Thymus (tissue), 14 donors: ENCODE measurements at places on chromosomes 5 and 9.

DNA sequence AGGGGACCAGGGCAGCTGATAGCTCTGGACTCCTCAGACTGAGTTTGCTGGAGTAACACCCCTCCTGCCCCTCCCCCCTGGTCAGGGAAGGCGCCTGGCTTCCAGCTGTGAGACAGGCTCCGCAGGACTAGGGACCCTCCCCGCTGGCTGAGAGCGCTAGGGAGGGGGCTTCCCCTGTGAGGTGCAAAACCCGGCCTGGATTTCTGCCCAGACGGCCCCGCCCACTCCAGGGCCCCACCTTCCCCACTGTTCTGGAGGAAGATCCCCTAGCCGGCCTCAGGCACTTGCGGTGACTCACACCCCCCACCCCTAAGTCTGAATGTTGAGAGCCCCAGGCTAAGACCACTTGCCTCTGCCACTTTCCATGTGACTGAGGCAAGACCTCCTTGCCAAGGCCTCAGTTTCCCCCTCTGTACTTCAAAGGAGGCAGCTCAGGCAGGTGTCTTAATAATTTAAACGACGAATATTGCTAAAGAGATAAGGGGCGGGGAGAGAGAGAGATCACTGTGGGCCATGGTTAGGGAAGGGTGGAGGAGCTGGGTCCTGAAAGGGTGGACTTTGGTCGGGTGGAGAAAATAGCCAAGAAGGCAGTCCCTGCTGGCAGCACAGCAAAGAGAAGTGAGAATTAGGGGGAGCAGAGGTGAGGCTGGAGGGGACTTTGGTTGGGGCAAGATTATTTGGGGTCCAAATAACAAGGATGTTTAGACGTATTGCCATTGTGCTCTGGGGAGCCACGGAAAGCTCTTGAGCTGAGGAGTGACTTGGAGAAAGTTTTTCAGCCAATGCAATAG is 1.0 kb upstream of the DAB2IP start:
- peak; percentile 55 for DNase-seq

DNA sequence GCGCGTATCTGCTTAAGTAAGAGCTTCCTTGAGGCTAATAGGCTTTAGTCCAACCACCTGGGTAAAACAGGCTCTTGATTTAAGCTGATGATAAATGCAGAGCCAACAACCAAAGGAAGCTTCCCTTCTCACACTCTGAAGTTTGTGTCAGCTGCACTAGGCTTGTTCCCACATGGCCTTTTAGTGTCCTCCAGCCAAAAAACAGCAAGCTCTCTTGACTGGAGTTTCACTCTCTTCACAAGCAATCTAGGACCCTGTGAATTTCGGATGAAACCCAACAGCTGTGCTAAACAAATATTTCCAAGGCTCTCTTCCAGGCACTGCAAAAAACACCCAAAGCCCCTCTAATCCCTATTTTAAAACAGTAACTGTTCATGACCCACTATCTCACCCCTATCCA is 63.9 kb downstream of the SAXO1 start:
- DNase-seq: peak; percentile 39

DNA sequence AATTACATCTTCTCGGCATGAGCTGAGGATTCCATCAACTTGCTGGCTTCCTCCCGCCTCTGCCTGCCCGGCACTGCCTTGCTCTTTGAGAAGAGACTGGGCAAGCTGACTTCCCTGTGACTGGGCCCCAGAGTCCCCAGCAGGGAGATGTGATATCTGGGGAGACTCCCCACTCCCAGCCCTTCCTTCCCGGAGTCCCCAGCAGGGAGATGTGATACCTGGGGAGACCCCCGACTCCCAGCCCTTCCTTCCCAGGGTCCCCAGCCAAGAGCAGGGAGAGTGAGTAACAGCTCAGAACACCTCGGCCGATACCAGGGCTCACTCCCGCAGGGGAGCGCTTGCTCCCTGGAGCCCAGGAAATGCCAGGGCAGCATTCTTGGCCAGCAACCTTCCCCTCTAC is 90.1 kb upstream of the NEURL1B start:
- DNase-seq: no peak

DNA sequence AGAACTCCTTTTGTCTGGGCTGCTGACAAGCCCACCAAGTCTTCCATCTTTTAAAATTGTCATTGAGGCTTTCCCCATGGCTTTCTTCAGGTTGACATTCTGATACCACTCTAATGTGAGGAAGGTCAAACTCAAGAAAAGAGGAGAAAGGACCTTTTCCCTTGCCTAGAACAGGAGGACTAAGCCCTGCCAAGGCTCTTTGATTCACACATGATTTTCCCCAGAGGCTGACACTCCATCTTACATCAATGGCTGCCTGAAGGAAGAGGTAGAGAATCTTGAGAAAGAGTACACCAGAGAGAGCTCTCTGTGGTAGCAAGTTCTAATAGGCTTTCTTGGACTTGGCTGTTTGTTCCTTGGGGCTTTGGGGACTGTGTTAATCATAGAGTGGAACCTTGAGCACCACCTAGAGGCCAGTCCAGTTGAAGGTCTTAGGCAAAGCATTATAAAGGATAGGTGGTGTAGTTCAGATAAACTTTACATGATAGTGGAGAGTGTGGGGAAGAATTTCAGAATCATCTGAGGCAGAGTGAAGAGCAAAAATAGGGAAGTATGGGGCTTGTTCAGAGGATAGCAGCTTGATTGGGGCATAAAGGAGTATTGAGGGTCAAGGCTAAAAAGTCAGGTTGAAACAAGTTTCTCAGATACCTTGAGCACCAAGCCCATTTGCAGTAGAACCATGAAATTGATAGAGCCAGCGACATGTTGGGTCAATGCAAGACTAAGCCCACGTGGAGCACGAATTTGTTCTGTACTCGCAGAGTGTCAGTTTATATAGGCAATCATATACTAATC is 36.7 kb downstream of the NDFIP1 start:
- DNase-seq: peak; percentile 33

- DNase-seq: no peak
Measured at GRCh38 chr5:54700986-54701578, 183.5 kb downstream of the SNX18 start.

GRCh38 chr9:125564631-125565030 is 142.4 kb downstream of the MAPKAP1 start:
- no peak for DNase-seq

DNA sequence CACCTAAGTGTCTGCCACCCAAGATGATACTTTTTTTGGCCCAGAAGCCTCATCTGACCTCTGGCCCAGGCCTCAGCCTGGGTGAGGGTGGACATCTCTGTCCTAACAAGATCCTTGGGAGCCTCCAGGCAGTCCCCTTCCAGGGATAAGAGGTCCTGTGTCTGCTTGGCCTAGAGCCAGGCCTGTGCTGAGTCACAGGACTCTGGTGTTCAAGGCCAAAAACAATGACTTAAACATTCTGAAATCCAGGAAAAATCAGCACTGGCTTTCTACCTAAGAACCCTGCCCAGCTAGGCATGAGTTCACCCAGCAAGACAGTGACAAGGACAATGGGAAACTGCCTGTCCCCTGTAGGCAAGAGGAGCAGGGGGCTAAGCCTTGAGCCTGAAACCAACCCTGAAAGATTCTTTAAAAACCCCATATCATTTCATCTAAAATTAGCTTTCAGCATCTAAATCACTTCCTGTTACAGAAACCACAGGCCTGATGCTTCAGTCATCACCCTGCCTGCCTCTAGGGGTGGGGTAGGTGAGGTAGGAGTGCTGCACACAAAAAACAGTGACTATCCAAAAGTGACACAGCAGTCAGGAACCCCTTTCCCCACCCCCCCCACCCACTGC is 29.9 kb downstream of the CSF2 start:
- DNase-seq: no peak

DNA sequence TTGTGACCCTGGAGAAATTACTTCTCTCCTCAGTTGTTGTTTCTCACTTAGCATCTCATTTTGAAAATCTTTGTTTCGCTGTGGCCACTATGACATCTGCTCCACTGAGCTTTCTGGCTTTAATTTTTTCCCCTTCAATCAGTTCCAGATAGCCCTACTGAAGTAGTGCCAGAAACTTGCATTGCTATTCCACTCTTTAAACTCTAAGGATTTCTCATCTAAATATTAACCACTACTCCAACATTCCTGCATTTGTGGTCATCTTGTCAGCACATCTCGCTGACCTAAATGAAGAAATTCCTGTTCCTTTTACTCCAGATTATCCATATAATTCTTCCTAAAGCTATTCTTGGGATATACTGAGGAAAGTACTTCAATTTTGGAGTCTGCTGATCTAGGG is 15.3 kb upstream of the NOL6 start:
- no peak for DNase-seq

DNA sequence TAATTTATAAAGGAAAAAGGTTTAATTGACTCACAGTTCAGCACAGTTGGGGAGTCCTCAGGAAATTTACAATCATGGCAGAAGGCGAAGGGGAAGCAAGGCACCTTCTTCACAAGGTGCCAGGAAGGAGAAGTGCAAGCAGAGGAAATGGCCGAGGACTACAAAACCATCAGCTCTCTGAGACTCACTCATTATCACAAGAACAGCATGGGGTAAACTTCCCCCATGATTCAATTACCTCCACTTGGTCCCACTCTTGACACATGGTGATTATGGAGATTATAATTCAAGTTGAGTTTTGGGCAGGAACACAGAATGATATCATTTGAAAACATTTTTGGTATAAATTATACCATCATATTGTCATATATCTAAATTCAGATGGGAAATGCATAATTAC is 934.7 kb downstream of the CDH12 start:
- DNase-seq: no peak

- DNase-seq: no peak
Measured at GRCh38 chr5:74540622-74541021, 99.9 kb downstream of the ENC1 start.

- no peak for DNase-seq
Measured at GRCh38 chr5:173823721-173824567, 64.2 kb upstream of the CPEB4 start.

DNA sequence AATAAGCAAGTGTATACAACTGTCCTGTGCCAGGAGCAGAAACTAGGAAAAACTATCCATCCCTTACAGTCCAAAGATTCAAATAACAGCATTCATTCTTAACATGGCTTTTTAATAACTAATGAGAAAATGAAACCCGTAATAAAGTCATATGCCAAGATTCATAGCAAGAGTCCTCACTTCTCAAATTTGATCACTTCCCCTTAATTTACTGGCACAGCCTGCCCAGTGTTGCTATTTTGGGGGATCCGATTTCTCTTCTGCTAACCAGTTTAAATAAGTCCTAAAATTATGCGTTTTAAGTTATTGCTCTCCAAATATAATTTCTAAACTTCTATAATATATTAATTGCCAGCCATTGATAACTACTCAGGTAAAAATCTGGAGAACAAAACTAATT is 177.0 kb upstream of the PTGER4 start:
- no peak for DNase-seq

GRCh38 chr9:116855881-116856662 is 169.0 kb downstream of the TRIM32 start:
- no peak for DNase-seq

GRCh38 chr5:176317534-176318374 is 43.8 kb downstream of the KIAA1191 start:
- DNase-seq: no peak

GRCh38 chr5:174293481-174293880 is 248.0 kb downstream of the NSG2 start:
- DNase-seq: no peak

- no peak for DNase-seq
Measured at GRCh38 chr5:34574936-34575467, 81.1 kb upstream of the RAI14 start.

DNA sequence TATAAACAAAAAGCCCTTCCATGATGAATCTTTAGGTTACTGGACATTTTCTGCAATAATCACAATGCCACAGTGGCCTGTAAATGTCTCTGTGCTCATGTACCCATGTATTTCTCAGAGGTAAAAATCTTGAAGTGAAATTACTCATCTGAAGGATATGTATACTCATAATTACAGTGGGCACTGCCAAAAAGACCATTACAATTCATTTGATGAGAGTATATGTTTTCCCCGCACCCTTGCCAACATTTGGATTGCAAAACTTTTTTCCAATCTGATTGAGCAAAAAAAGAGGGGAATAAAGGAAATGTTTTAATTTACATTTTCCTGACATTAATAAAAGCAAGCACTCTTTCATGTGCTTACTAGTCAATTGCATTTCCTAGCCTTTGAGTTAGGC is 110.5 kb downstream of the EPB41L4A start:
- DNase-seq: no peak

GRCh38 chr5:72147569-72147968 is 40.3 kb downstream of the MAP1B start:
- DNase-seq: no peak

DNA sequence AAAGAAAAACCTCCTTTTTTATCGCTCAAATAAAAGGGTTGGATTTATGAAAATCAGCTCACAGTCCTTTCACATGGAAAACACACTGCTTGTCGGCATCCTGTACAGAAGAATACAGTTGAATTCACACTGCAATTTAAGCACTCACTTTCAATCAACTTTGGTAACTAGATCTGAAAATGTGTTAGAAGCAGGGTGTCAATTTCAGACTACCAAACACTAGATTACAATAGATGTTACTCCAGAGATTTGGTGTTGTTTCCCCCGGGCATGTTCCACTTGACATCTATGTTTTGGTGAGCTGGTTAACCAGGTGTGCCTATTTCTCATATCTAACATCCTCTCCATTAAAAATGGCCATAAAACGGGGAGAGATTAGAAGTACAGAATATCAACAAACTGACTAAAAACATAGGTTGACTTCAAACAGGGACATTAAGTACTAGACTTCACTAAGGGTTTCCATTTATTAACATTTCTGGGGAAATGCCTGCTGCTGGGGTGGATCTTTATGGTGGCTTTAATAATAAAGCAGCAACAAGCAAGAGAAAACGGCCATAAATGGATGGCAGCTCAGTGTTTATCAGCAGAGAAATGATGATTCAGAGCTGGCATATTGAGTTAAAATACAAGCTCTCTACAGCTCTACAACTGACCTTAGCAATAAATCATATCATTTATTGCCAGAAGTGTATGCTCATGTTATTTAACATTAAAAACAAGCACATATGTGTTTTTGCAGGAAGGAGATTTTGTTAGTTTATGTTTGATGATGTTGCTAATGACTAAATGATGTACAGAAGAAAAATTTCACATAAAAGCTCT is 158.8 kb downstream of the SLF1 start:
- no peak for DNase-seq

DNA sequence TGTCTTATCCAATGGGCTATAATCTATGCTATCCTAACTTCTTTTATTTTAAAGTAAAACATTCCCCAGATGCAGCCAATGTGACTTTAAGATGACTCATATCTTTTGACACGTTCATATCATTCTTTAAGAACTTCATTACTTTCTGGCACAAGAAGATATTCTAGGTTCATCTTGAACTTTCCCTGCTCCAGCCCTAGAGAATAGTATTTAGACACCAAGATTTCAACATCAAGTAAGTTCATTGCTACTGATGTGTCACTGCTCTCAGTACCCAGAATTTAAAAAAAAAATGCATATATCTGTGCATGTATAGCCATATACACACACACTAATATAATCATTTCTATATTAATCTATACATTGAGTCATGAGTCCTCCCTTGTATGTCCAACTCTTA is 175.2 kb downstream of the SAXO1 start:
- no peak for DNase-seq
